ENCODE measurements at places on chromosomes 1 and 21. TPM values are rescaled to one million over a fixed set of nuclear protein-coding genes. Genes with fewer than 3 reads are reported as not detected.

- H3K4me1 ChIP-seq = peaks cover 70% of the 10 kb centered on the region
- no peak for DNase-seq
- no peaks in the 10 kb centered on the region for H3K27me3 ChIP-seq
- H3K36me3 ChIP-seq = peaks cover 43% of the 10 kb centered on the region
These were observed 17.2 kb downstream of the PTP4A2 start for GRCh38 chr1:31920956-31921355.

DNA sequence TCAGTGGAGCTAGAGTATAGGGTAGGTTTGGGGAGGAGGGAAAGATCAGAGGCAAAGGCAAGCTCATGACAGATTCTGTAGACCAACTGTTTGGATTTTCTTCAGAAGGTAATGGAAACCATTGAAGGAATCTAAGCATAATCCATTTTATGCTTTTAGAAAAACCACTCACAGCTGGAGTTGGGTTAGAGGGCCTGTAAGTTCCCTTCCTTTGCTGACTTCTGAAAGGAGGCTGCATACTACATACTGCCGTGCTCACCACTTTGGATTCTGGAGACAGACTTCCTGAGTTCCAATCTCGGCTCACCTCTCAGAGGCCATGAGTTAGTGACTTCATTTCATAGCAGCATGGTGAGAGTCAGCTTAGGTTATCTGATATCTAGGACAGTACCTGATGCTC is 6.4 kb upstream of the SYT2 start:
- no peak for DNase-seq
- no peak overlapping the region for H3K4me3 ChIP-seq
- H3K36me3 ChIP-seq = no peaks in the 10 kb centered on the region
- H3K4me1 ChIP-seq = peaks cover 3% of the 10 kb centered on the region
- no peak overlapping the region for H3K27ac ChIP-seq

DNA sequence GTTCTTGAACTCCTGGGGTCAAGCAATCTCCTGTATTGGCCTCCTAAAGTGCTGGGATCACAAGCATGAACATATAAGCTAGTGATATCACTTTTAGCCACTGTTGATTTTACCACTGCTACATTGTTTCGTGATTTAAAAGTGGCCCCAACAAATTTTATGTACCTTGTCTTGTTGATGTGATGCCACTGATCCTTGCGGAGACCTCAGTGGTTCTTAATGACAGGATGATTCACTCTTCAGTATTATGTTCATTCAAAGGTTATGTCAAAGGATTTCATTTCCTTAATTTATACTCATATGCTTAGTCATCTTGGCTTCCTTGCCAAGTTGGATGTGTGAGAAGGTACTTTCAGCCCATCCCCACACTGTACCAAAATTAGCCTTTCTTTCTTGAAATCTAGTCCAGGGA is 12.1 kb downstream of the PRKACB start:
- H3K4me3 ChIP-seq = peak overlapping the region; percentile 18
- H3K27ac ChIP-seq = peak overlapping the region; percentile 64
- H3K36me3 ChIP-seq = peaks cover 8% of the 10 kb centered on the region
- H3K27me3 ChIP-seq = no peaks in the 10 kb centered on the region

DENND2D gene
- total RNA-seq = 213 TPM

DNA sequence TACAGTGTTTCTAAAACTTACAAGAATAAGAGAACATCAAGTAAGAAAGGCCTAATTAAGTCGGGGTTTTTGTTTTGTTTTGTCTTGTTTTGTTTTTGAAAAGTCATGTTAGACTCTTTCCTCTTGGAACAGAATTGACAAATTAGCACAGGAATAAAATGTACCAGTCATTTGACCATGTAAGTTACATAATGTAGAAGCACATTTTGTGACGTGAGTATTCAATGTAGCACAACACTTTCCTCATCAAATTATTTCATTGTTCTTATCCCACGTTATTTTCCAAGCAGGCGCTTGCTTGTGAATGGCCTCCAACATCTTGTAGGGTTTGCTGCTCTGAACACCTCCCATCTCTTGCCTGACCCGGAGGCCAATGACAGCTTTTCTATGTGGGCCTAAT is 34.7 kb upstream of the DNASE2B start:
- DNase-seq = no peak
- H3K27me3 ChIP-seq = no peaks in the 10 kb centered on the region
- H3K4me1 ChIP-seq = peaks cover 8% of the 10 kb centered on the region
- H3K4me3 ChIP-seq = no peak overlapping the region

DNA sequence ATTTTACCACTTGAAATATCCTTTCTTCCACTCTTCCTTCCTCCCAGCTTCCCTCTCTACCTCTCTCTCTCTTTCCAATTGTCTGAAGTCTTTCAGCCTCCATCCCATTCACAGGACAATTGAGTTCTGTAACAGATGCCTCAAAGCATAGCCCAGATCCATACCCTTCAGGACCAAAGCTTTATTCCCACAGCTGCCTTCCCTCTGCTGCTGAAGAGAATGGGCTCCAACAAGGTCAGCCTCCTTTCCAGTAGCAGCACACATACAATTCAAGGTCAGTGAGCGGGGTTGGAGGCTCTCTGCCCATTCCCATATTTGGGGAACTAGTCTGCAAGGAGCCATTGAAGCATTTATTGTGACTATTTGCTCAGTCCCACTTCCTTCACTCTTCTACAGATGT is 179.9 kb downstream of the DPYD start:
- peaks cover 2% of the 10 kb centered on the region for H3K4me1 ChIP-seq
- no peak overlapping the region for H3K27ac ChIP-seq
- H3K36me3 ChIP-seq = peaks cover 7% of the 10 kb centered on the region
- H3K27me3 ChIP-seq = no peaks in the 10 kb centered on the region
- no peak overlapping the region for H3K4me3 ChIP-seq

- no peaks in the 10 kb centered on the region for H3K36me3 ChIP-seq
- H3K4me3 ChIP-seq = no peak overlapping the region
- no peak for DNase-seq
- no peaks in the 10 kb centered on the region for H3K4me1 ChIP-seq
- H3K27ac ChIP-seq = no peak overlapping the region
- H3K27me3 ChIP-seq = no peaks in the 10 kb centered on the region
These were observed 55.2 kb upstream of the ARTN start for GRCh38 chr1:43878440-43878839.

GRCh38 chr1:180380259-180381183 is 121.9 kb downstream of the ACBD6 start:
- H3K36me3 ChIP-seq = peaks cover 60% of the 10 kb centered on the region
- H3K27me3 ChIP-seq = no peaks in the 10 kb centered on the region
- H3K4me1 ChIP-seq = peaks cover 26% of the 10 kb centered on the region
- DNase-seq = no peak

GABRD gene
- not detected for total RNA-seq

DNA sequence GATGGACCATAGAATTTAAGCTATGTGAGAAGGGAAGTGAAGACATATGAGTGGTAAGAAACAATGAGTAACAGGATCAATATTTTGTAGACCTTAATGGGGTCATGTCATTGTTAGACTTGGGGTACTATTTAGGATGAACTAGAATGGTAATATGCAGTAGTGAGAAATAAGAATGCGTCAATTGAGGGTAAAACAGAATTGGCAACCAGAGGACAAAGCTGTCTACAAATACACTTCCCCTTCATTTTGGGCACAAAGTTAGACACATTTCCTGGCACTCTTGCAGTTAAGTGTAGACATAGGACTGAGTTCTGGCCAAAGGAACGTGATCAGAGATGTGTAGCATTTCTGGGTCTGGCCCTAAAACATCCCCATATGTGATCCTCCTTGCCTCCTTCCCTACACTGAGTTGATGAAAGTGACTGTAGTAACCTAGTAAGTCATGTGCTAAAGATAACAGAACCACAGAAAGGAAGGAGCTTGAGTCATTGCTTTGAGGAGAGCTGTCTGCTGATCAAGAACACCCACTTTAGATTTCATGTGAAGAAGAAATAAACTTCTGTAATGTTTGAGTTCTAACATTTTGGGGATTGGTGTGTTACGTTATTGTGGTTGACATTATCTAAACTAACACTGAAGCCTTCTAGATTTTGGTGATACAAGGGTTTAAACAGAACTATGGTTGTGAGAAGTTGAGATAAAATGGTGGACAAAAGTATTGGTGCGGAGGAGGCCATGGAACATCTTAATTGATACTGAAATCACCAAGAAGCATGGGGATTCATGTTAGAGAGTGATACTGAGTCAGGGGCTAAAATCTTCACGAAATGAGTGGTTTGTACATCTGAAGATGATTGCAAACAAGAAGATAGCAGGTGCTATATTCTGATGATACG is 41.7 kb downstream of the CD55 start:
- peaks cover 14% of the 10 kb centered on the region for H3K36me3 ChIP-seq
- peaks cover 5% of the 10 kb centered on the region for H3K4me1 ChIP-seq
- H3K27ac ChIP-seq = no peak overlapping the region
- H3K4me3 ChIP-seq = no peak overlapping the region

DNA sequence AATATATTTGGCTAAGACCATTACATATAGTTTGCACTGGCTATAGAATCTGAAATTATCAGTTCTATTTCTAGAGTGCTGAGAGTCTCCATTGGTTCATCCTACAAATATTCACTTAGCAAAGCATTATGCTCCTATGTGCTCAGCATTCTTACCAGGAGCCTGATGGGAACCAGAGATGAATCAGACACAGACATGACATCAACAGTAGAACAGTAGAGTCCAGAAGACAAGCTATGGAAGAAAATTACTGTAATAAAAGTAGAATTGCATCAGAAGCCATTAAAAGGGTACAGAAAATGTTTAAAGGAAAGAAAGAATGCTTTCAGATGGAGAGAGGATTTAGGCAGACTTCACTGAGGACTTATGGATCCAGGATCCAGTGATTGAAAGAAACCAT is 271.7 kb upstream of the SNX7 start:
- H3K27me3 ChIP-seq = no peaks in the 10 kb centered on the region
- no peak overlapping the region for H3K27ac ChIP-seq
- no peaks in the 10 kb centered on the region for H3K36me3 ChIP-seq
- DNase-seq = no peak
- no peak overlapping the region for H3K4me3 ChIP-seq

VCAM1 gene
- total RNA-seq = not detected

GRCh38 chr1:243716906-243717305 is 133.1 kb downstream of the AKT3 start:
- no peak overlapping the region for H3K27ac ChIP-seq
- DNase-seq = no peak
- no peaks in the 10 kb centered on the region for H3K36me3 ChIP-seq

DNA sequence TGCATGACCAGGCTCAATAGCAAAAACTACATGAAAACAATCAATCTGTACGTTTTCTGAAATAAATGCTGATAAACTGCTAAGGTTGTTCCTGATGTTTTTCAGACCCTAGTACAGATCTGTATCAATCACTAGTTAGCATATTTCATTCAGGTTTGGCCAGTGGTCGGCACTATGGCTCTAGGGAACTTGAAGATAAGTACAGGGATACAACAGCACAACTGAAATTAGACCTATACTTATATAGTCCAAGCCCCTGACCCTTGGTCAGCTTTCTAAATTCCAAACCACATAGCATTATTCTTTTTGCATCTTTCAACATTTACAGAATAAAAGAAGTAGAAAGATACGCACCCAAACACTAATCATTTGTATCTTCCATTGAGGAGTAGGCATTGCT is 142.7 kb downstream of the PLPPR4 start:
- DNase-seq = no peak
- H3K4me3 ChIP-seq = no peak overlapping the region
- H3K27me3 ChIP-seq = peaks cover 3% of the 10 kb centered on the region
- no peak overlapping the region for H3K27ac ChIP-seq
- no peaks in the 10 kb centered on the region for H3K4me1 ChIP-seq

DNA sequence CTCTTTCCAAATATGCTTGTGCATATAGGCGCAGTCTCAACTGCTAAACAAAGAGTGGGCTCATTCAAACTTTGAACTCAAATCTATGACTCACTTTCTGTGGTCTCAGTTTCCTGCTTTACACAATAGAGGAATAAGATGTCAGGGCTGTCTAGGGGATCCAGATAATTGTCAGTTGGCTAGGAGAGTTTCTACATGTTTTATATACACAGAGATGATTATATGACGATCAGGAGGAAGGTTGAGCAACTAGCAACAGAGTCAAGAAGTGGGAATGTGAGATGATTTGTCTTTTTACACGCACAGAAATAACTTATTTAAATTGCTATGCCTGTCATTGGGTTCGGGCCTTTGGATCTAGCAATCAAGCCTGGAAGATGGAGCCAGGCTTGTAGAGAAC is 299.4 kb upstream of the LYPLAL1 start:
- H3K4me3 ChIP-seq = no peak overlapping the region
- H3K27ac ChIP-seq = no peak overlapping the region
- H3K27me3 ChIP-seq = peaks cover 5% of the 10 kb centered on the region

- H3K4me3 ChIP-seq = no peak overlapping the region
- peaks cover 24% of the 10 kb centered on the region for H3K4me1 ChIP-seq
- no peak overlapping the region for H3K27ac ChIP-seq
These were observed 10.2 kb downstream of the RHOC start for GRCh38 chr1:112696578-112697314.

LCE1C gene
- not detected for total RNA-seq

GRCh38 chr1:169708647-169709046 is 2.8 kb downstream of the SELL start:
- no peak for DNase-seq
- peak overlapping the region; percentile 80 for H3K4me3 ChIP-seq

DNA sequence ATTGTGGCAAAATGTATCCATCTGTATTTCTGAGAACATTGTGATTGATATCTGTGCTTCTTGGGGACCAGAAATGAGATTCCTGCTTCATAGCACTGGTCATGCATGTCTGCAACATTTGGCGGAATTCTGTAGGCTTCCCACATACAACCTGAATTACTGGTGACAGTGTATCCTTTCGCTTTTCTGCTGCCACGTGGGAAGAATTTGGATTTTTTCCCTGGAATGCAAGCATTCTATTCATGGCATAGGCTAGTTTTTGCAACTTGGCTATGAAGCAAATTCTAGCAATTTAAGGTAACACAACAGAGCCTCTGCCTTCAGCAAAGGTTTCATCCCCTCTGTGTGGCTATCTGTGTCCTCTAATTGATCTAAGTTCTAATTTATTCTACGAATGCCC is 85.9 kb downstream of the BCAR3 start:
- DNase-seq = no peak
- no peaks in the 10 kb centered on the region for H3K27me3 ChIP-seq
- H3K36me3 ChIP-seq = no peaks in the 10 kb centered on the region

DNA sequence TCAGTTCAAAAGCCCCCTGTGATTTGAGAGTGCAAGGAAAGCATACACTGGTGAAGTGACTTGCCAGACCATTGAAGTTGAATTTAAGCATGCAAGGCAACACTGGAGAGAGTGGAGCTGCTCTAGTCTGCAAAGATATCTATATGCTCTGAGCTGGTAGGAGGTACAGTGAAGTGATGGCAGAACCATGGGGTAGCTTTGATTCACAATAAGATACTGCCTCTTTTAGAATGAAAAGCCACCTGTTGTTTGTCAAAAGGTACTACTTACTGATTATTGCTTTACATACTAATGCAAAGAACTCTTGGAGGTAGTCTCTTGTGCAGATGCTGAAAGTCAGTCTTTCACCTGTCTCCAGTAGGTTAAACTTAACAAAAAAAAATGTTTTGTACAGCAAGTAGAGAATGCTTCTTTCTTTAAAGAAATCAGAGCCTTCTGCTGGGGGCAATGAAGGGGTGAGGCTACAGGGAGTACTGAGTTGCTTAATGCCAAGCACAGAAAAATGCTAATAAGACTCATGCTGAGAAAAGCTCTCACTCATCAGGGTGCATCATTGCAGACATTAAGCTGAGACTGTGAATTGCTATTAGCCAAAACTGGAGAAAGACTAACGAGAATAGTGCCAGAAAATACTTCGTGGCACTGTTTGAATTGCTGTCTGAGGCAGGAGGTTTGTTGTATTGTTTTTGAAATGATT is 1150.5 kb upstream of the TMPRSS15 start:
- no peaks in the 10 kb centered on the region for H3K4me1 ChIP-seq
- no peak overlapping the region for H3K4me3 ChIP-seq
- no peak for DNase-seq
- H3K36me3 ChIP-seq = no peaks in the 10 kb centered on the region
- H3K27ac ChIP-seq = no peak overlapping the region
- no peaks in the 10 kb centered on the region for H3K27me3 ChIP-seq
